ENCODE measurements at places on chromosomes 7 and 10.

DNA sequence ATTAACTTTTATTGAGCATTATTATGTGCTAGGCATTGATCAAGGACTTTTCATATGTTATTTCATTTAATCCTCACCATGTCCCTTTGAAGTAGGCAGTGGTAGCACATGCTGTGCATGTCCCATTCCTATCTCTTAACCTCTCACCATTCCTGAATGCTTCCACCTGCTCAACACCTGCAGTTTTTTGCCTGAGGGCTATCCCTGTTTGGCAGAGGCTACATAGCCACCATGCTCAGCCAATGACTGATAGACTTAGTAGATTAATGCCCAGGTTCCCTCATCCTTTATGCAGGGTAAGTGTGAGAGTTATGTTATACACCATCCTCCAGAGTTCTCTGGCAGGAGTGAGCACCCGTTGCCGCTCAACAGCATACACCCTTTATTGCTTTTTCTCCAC, 387.8 kb downstream of the BBS9 start:
- no peak for DNase-seq

DNA sequence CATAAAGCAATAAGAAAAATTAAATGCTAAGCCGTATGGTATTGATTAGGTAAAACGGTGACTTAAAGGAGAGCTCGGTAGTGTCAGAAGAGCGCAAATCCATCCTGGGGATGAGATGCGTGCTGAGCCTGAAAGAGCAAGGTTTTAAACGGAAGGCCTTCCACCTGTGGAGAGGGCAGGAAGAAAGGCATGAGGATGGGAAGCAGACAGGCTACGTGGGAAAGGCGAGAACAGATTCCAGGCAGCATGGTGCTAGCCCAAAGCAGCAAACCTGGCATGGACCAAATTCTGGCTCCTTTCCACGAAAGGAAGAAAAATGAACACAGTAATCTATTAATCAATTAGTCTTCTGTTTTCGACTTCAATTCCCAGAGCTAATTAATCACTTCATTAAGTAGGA, 103.5 kb downstream of the HIPK2 start:
- DNase-seq: no peak

DNA sequence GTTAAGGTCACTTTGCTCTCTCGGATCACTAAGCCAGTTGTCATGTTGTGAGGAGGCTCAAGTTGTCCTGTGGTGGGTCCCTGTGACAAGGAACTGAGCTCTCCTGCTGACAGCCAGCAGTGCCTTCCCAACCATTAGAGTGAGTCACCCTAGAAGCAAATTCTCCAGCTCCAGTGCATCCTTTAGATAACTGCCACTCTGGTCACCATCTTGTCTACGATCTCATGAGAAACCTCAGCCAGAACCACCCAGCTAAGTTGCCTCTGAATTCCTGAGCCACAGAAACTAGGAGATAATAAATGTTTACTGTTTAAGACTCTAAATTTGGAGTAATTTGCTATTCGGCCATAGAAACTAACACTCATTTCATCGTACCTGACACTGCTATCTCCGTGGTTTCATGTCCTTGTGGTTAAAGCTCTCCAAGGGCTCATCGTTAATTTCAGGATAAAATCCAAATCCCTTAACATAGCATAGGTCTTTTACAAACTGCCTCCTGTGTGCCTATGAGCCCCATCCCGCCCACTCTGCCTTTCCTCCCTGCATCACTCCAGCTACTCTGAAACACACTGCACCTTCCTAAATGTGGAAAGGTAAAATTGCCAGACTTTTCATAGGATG, 56.5 kb upstream of the WIPF3 start:
- no peak for DNase-seq

GRCh38 chr10:91883549-91884444, 25.5 kb downstream of the FGFBP3 start:
- DNase-seq: no peak

- no peak for DNase-seq
Measured at GRCh38 chr7:85274454-85274853, 87.6 kb upstream of the SEMA3D start.
